ENCODE measurements at places on chromosomes 5 and 9.

DNA sequence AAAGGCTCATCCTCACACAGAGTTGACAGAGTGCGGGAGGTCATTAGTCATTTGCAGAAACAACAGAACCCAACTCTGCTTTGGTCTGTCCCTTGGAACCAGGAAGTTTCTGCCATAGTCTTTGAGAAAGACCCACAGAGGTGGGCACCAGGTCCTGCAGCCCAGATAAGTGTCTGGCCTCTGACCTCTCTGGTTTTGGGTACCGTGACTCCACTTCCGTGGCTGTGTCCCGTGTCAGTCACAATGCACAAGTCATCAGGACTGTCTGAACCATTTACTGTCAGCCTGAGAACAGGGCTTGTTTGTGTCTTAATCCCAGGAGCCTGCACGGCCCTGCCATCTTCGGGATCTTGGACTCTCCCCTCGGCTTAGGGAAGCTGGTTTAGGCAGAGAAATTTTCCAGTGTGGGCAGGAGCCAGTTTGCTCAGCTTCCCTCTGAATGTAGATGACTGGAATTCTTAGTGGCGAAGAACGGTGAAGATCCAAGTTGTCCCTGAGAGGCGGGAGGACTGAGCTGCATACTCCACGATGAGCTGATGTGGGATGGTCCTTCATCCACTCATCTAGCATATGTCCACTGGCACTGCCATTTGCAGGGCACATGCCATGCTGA, 11.9 kb downstream of the GSN start:
- DNase-seq: no peak

DNA sequence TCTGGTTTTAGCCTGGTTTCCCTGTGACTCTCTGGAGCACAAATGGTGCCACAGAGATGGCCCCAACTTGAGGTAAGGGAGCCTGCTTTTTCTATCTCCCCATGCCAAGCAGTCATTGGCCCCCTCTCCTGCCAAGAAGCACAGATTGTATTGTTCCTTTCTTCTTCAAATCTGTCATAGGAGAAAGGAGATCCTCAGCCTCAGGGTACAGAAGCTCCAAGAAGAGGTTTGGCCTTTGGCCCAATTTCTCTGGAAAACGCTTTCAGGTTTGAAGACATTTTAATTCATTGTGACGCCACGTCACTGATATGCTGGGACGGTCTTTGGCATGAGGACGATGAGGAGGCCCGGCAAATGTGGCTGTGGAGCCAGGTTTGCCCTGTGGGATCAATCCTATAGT, 29.2 kb upstream of the PANK3 start:
- DNase-seq: no peak

GRCh38 chr5:169050146-169050571, 250.8 kb downstream of the SLIT3 start:
- no peak for DNase-seq

GRCh38 chr5:99037668-99038067, 108.9 kb upstream of the CHD1 start:
- DNase-seq: no peak

DNA sequence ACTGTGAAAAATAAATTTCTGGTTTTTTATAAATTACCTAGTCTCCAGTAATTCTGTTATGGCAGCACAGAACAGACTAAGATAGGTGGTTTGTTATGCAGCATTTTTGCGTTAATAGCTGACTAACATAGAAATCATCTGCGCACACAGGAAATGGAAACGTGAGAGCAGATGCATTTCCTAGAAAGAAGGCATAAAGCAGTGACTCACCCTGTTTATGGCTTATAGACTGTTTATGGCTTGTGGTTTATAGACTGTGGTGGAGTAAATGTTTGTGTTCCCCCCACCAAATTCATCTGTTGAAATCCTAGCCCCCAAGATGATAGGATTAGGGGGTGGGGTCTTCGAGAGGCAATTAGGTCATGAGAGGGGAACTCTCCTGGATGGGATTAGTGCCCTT, 18.3 kb upstream of the OSMR start:
- DNase-seq: no peak

GRCh38 chr5:87127426-87127825, 140.3 kb upstream of the RASA1 start:
- DNase-seq: no peak

DNA sequence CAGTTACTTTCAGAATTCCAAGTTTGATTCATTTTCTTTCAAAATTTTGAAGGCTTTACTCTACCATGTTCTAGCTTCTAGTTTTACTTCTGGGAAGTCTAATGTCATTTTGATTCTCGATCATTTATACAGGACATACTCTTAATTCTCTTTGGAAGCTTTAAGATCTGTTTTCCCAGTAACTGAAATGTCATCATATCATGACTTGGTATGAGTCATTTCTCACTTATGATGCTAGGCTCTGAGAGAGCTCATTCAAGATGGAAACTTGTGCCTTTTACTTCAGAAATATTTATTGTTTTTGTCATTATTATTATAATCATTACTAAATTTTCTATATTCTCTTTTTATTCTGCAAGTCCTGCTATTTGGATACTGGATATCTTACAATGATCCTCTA, 222.3 kb downstream of the PARP8 start:
- no peak for DNase-seq

GRCh38 chr9:69264526-69264925, 60.5 kb upstream of the ENTREP1 start:
- DNase-seq: no peak

DNA sequence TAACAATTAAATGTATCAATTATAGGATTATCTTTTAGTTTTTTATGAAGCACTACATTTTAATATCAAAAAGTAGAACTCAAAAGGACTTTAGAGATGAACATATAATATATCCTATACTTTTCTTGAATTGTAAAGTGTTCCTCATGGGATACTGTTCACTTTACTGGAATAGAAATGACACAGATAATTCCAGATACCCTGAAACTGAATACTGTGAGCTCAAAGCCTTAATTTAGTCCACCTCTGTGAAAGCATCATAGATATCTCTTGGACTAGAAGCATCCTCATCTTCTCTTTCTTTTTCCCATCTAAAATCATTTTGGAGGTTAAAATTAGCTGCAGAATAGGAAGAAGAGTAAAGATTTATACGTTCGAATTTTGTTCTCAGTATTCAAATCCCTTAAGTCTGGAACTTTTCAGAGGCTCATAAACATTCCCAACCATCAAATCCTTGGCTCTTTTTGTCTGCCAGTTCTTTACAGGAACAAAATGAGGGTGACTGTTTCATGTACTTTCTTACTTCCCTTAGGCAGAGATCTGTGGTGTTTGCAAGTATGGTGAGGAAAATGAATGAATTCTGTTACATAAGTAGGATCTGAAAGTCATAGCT, 49.4 kb downstream of the ADAMTS19 start:
- DNase-seq: no peak

DNA sequence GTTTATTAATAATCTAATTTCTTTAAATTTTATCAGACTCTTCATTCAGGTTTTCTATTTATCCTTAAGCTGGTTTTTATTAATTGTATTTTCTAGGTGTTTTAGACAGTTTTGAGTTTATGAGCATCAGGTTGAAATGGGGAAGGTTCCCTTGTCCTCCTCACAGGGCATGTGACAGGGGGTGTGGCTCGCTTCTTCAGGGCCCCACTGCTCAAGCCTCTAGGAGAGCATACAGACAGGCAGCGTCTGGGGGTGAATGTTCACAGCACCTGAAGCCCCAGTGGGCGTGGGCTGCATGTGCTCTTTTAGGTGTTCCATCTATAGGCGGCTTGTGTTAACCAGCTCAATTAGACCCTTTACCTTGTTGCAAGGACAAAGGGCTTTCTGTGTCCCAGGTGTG, 78.2 kb upstream of the RUFY1 start:
- DNase-seq: no peak

All from AG04449 (cell line).